ENCODE measurements at places on chromosomes 7 and 10. TPM values are rescaled to one million over a fixed set of nuclear protein-coding genes. Genes with fewer than 3 reads are reported as not detected.

Gene CPA5
- not detected for total RNA-seq

Gene HOXA13
- 2.6 TPM for total RNA-seq

Gene PRLHR
- total RNA-seq: not detected

Gene FAM25G
- total RNA-seq: not detected

Gene NXPH1
- not detected for total RNA-seq

Gene OPN1SW
- not detected for total RNA-seq

Gene LEP
- total RNA-seq: not detected

Gene CPEB3
- 0.44 TPM for total RNA-seq

Gene NRG3
- not detected for total RNA-seq

Gene PRKAR2B
- total RNA-seq: 3.4 TPM

Gene AEBP1
- total RNA-seq: not detected

Gene TMEM270
- total RNA-seq: not detected

Gene ANXA8L1
- 98.4 TPM for total RNA-seq

Gene C7orf57
- total RNA-seq: 0.18 TPM

Gene CALML3
- total RNA-seq: not detected

Gene FAM241B
- total RNA-seq: 17.2 TPM

Gene NRAP
- total RNA-seq: not detected
